ENCODE measurements at places on chromosomes 1 and 21.

DNA sequence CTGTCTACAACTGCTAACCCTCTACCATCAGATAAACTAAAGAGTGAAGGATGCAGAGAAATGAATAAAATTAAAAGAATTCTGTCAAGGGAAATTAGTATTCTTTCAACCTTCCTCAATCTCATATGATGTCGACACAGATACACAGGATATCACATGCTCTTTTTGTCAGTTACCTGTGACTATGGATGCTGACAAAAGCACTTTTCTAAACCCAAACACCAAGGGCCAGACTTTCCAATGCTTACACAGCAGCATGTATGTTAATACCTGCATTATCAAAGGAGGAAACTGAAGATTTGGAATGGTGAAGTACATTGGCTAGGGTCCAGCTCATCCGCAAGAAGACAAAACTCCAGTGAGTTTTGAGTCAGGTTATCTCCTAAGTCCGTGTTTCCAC lies 294.0 kb downstream of the SMYD3 start:
- DNase-seq: no peak

- no peak for DNase-seq
Measured at GRCh38 chr1:208233546-208233945, 10.6 kb downstream of the PLXNA2 start.

GRCh38 chr1:117600325-117600943 lies 5.4 kb upstream of the TENT5C start:
- no peak for DNase-seq

DNA sequence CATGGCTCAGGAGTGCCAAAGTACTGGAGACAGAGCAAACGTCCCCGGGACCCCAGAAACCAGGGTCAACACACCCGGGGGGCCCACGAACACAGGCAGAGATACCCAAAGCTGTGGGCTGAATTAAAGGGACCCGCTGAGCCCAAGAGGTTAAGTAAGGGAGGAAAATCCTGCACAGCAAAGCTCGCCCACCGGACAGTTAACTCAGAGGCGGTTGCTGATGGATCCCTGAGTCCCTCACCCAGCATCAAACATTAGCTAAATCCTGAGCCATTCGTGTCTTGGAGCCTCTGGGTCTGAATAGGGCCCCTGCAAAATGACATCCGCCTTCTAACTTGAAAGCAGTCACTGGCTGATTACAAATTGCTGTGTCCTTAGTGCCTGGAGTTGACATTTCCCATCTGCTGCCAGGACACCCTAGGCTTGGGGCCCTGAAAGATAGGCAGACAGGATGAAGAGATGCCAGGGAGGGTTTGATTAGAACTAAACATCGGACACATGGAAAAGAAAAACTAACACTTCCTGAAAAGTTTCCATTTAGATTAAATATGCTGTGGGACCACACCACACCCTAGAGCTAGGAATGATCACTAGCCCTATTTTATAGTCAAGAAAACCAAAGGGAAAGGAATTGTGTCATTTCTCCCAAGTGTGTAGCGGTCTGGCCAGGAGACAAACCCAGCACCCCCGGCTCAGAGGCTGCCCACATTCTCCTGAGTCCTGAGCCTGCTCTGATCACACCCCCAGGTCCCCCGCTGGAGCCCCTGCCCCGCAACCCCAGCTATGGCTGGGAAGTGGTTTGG lies 239.3 kb downstream of the NPHP4 start:
- no peak for DNase-seq

DNA sequence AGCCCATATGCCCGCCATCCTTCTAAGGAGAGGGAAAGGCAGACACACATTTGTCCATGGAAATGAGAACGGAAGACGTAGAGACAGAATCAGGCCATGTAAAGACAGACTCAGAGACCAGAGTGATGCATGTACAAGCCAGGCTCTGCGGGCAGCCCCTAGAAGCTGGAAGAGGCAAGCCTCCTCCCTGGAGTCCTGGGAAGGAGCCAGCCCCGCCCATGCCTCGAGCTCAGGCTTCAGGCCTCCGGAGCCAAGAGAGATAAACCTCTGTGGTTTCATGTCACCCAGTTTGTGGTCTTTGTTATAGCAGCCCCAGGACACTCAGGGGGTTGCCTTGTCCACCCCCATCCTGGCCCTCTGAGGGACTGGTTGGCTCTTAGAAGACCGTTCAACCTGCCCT lies 11.6 kb downstream of the PDE9A start:
- no peak for DNase-seq

- no peak for DNase-seq
Measured at GRCh38 chr21:36010801-36011200, 49.5 kb downstream of the SETD4 start.

DNA sequence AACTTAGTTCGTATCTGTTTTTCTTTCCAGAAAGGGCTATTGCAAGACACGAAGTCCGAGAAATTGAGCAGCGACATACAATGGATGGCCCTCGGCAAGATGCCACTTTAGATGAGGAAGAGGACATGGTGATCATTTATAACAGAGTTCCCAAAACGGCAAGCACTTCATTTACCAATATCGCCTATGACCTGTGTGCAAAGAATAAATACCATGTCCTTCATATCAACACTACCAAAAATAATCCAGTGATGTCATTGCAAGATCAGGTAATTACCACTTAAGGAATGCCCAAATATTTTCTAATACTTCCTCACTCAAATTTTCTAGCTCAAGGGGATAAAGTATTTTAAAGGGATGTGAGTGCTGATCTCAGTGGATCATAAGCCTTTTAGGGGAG lies 158.5 kb downstream of the HS2ST1 start:
- DNase-seq: no peak

DNA sequence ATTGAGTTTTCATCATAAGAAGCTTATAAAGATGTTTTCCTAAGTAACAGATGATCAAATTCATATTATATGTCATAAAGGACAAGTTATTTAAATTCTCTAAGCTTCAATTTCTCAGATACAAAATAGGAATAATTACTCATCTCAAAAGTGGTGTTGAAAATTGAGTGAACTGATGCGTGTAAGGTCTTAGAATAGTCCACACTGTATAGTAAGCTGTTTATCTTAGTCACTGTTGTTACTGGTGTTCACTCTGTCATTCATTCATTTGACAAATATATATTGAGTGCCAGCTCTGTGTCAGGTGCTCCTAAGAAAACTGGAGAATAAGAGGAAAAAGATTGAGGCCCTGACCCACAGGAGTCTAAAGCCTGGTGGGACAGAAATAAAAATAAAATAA lies 186.3 kb upstream of the BRINP3 start:
- no peak for DNase-seq

DNA sequence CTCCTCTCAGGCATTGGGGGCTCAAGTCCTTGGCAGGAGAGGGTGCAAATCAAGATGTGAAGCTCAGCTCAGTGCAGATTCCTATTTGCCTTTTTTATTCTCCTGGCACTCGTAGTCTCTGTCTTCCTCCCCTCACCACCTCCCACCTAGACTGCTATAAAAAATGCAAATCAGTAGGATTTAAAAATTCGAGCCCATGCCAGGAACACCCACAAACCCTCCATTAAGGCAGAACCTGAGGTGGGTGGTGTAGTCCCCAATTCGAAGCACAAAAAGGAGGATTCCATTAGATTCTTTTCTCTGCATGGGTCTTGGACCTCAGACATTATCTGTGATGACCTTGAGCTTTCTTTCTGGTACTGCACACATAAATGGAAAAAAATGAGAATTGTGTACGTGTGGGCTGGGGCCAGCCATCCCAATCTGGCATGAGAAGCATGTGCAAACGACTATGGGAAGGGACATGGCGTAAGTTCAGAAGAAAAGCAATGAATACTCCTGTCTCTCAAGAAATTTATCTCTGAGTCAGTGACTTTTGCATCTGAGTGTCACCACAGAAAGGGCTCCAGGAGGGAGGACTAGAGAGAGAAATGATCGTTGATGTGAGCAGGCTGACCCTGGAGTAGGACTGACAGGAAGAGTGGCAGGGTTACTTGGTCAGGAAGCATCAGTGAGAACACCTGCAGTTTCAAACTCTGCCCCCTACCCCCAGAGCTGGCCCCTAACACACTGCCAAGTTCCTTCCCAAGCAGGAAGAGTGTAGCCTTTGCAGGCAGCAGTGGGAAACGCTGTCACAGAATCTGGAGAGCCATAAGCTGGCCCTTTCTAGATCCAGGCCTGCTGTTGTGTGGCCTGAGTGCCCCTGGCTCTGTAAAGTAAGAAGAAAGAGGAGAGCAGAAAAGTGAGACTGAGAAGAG lies 1.7 kb downstream of the INKA2 start:
- no peak for DNase-seq

DNA sequence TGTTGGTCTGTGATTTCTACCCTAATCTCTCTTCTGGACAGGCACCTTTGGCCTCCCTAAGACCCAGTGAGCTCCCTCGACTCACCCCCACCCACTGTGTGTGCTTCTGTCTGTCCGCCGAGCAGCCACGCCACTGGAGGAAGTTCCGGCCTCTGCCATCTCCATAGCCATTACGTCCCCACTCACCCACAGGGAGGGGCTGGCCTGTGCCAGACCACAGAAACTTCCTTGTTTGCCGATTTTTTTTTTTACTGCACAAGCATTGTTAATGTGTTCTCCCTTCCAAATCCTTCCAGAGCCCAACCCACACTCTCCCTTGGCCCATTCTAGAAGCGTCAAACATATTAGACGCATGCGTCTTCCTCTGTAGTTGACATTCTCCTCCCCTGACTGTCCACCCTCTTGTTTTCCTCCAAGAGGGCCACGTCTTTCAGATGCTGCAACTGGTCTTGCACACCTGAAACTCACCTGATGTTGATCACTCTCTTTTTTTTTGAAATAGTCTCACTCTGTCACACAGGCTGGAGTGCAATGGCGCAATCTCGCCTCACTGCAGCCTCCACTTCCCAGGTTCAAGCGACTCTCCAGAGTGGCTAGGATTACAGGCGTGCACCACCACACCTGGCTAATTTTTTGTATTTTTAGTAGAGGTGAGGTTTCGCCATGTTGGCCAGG lies 72.3 kb downstream of the EVA1C start:
- no peak for DNase-seq

DNA sequence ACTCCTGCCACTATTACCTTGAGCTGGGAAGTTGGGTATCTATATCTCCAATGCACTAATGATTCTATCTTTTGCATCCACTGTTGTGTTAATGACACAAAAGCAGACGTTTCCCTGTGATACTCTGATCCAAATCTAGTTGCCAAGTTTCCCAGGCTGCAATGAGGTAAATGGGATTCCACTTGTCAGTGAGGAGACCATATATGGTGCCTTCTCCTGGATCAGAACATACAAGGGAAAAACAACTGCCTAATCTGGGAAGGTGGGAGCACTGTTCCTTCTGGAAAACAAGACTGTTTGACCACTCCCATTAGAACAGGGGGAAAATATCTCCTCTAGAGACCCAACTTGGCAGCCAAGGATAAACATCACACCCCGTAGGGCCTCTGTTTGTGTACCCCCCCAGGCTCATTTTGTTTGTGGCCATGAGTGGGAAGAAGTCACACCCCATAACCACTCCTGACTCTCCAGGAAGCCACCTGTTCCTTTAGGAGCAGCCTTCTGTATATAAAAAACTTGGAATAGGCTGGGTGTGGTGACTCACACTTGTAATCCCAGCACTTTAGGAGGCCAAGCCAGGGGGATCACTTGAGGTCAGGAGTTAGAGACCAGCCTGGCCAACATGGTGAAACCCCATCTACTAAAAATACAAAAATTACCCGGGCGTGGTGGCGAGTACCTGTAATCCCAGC lies 28.5 kb upstream of the SLC6A9 start:
- DNase-seq: no peak

- DNase-seq: no peak
Measured at GRCh38 chr1:79363430-79363829, 356.9 kb upstream of the ADGRL4 start.

DNA sequence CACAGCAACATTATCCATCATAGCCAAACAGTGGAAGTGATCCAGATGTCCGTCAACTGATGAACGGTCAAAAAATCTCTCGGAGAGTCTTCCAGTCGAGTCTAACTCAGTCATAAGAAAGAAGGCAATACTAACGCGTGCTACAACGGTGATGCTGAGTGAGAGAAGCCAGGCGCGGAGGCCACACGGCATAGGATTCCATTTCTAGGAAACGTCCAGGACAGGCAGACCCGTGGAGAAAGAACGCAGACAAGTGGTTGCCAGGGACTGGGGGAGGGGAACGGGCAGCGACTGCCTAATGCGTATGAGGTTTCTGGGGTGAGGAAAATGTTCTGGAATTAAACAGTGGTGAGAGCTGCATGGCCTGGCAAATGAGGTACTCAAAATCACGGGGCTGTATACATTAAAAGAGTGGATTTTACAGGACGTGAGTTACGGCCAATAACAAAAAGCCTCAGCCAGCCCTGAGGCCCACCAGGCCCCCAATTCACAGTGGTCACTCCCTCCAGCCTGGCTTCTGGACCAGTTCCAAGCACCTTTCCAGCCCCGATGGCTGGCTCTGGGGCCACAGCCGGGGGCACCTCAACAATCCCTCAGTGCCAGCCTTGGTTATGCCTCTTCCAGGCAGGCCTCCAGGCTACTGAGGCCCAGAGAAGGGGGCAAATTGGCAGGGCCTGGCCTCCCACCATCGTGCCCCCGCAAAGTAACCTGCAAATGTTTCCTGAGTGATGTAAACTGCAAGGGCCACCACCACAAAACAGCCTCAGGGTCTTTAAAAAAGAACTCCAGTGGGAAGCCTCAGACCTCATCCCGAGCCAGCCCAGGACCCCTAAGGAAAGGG lies 3.4 kb downstream of the WNT9A start:
- no peak for DNase-seq

GRCh38 chr1:78071696-78072095 lies 25.9 kb downstream of the GIPC2 start:
- no peak for DNase-seq

- DNase-seq: no peak
Measured at GRCh38 chr1:155529109-155529508, 33.5 kb downstream of the ASH1L start.

DNA sequence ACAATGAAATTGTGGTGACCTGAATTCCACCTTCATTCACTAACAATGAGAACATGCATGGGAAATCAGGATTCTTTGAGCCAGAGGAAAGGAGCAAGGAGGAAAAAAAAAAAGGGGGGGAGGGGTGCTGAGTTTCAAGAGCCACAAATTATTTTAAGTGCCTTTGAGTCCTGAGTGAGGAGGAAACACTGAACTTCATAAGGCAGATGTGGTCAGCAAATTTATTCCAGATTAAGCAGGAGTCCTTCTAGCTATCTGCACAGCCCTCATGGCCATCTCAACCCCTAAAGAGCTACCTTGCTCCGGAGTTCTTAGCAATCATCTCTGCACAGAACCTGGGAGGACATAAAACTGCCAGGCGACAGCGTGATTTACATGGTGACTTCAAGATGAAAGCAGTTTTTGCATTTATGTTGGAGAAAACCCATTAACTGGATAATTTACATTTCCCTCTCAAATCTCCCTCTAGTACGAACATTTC lies 21.7 kb downstream of the ASTN1 start:
- DNase-seq: no peak

DNA sequence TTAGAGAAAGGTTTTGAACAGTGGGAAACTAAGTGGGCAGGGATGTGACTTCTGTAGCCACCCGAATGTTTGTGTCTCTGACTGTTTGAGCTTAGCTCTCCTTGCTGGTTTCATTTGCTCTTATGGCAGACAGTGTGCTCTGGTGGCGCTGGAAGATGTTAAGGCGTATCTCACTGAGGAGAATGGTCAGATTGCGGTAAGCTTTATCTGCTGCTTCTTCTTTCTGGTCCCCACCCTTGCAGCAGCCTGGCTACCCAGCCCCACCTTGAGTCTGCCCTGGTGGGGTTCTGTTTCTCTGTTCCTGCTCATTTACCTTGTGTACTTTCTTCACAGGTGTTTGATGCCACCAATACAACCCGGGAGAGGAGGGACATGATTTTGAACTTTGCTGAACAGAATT lies 9.9 kb downstream of the PFKFB2 start:
- DNase-seq: no peak

- DNase-seq: no peak
Measured at GRCh38 chr1:117138561-117138960, 17.0 kb upstream of the TRIM45 start.

- DNase-seq: no peak
Measured at GRCh38 chr1:24931468-24932231, 1.6 kb upstream of the RUNX3 start.
